ENCODE measurements at places on chromosomes 7 and 10. TPM values are rescaled to one million over a fixed set of nuclear protein-coding genes. Genes with fewer than 3 reads are reported as not detected.

DKK1 gene
- total RNA-seq, result 408 TPM

CPA5 gene
- not detected for total RNA-seq

HABP2 gene
- 0.09 TPM for total RNA-seq

GIMAP4 gene
- not detected for total RNA-seq

RAB19 gene
- total RNA-seq, result not detected

LRRC17 gene
- total RNA-seq, result 0.09 TPM

SERPINE1 gene
- total RNA-seq, result 1,731 TPM

FGFR2 gene
- total RNA-seq, result 0.19 TPM

SORCS1 gene
- total RNA-seq, result not detected
